ENCODE measurements at places on chromosomes 6 and 20.

- DNase-seq = no peak
Observed at GRCh38 chr20:11329271-11329670, 588.4 kb upstream of the BTBD3 start.

GRCh38 chr6:55963301-55963700, 87.9 kb upstream of the BMP5 start:
- DNase-seq = no peak

DNA sequence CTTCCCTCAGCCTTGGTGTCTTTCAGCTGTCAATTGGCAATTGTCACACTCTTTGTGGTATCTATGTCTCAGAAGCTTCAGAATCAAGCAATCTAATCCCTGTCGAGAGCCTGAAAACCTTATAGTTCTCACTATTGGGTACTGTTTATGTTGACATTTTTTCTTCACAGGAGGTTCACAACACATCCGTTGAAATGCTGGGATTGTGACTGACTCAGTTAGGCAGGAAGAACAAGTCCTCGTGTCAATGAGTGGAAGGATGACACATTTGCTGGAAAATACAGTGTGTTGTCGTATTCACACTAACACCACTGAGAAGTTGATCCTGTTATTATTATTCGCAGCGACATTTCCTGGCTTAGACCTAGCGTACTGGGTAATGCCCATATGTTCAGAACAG, 163.9 kb upstream of the CITED2 start:
- DNase-seq = no peak

DNA sequence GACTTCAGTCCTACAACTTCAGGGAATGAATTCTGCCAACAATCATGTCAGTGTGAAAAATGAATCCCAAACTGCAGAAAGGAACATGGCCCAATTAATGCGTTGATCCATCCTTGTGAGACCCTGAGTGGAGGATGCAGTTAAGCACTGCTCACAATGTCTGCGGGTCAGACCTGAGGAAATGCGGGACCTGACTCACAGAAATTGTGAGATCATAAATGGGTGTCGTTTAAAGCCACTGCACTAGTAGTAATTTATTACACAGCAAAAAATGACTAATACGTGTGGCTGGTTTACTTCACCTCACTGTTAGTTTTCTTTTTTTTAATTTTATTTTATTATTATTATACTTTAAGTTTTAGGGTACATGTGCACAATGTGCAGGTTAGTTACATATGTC, 505.0 kb downstream of the PRKN start:
- no peak for DNase-seq
